ENCODE measurements at places on chromosomes 12 and 14.

DNA sequence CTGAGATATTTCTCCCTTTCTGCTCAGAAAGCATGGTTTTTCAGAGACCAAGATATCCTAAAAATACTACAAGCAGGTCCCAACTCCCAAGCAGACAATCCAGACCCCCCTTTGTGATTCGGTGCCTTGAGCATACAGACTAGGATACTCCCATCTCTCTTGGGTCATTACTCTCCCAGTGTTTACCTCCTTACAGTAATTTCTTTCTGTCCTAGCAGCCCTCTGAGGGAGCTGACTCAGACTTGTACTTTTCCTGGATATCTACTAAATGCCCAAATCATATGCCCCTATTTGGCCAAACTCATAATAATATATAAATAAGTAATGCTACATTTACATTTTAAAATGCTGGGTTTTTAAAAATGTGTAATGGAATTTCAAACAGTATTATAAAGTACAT is 355.6 kb downstream of the LRIG3 start:
- DNase-seq: no peak

GRCh38 chr12:103640831-103641230 is 53.8 kb downstream of the STAB2 start:
- DNase-seq: no peak

DNA sequence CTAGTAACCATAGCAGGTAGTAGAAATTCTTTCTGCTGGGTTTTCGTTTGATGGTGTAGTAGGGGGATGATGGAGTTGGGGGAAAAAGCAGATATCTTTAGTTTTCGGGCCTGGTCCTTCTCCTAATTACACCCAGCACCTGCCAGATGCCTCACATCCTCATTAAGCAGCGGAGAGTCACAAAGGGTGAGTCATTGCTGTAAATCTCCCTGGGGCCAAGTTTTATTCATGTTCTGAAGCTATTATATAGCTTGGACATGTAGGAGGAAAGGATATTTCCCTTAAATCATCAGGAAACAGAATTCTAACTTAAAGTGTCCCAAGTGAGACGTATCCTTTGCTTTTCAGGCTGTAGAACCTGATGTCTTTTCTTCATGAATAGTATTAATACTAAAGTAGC is 4.9 kb upstream of the NECAP1 start:
- no peak for DNase-seq

DNA sequence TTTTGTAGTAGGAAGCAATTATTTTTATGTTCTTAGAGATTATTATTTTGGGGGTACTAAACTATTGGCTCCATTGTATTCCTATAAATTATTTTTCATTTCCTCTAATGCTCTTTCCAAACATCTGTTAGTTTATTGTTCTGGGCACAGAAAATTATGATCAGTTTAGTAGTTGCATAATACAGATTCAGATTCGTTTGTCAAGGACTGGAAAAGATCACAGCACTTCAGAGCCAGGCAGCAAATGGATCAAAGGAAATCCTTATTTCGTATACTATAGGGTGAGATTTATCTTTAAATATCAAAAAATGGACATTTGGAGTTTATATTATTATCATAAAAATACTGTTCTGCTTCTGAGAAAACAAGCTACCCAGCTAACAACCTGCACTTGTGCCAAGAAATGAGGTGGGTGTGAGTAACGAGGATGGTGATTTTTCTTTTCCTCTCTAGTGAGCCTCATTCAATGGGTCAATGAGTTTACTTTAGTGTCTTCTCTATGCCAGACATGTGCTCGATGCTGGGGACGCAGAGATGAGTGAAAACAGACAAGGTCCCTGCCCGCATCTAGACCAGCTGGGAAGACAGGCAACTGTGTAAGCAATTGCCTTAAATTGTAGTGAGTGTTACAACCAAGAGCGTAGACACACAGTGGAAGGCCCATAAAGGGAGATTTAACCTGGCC is 208.6 kb upstream of the PLXNC1 start:
- no peak for DNase-seq
